ENCODE measurements at places on chromosomes 16 and 17.

DNA sequence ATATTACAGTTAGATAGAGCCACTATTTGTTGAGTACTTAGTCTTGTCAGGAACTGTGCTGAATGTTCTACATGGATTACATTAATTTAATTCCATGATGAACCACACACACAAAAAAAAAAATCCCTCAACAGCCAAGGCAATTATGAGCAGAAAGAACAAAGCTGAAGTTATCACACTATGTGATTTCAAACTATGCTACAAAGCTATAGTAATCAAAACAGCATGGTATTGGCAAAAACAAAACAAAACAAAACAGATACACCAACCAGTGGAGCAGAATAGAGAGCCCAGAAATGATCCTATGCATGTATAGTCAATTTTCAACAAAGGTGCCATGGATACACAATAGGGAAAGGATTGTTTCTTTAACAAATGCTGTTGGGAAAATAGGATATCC lies 8.1 kb upstream of the ERCC4 start:
- DNase-seq = no peak

- DNase-seq = no peak
Observed at GRCh38 chr16:84054271-84054670, 11.7 kb upstream of the SLC38A8 start.

DNA sequence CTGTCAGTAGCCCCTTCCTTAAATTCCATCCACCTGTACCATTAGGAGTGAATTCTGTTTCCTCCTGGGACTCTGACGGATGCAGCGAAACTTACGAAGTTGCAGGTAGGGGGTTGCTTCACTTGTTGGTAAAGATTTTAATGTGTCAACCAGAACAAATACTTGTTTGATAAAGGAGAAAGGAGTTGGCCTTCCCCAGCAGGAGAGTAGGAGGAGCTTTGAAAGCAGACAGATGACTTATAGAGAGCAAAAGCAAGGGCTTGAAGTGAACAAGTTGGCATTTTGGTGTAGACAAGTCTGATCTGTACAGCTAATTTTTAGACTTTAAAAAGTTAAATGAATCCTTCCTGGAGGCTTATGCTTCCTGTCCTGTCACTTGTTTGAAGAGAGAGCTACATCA lies 38.1 kb upstream of the PMFBP1 start:
- DNase-seq = no peak

DNA sequence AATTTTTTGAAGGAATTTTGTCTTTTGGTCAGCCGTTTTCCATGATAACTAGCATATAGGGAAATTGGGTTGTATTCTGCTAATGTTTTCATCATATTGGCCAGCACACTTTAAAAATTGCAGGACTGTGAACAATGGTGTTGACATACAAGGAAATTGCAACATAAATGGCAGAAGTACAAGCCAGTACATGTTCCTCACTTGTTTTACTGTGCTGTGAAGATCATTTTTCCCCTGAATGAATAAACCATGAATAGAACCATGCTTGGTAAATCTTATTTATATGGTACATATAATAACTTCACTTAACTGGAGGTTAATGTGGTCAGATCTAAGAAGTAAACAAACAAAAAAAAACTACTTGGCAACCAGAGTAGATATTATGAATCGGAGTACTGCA lies 22.8 kb downstream of the OMG start:
- DNase-seq = no peak

GRCh38 chr17:47229535-47230443 lies 20.6 kb downstream of the MYL4 start:
- peak; percentile 48 for DNase-seq

GRCh38 chr16:8812162-8812843 lies 14.7 kb downstream of the PMM2 start:
- DNase-seq = no peak

DNA sequence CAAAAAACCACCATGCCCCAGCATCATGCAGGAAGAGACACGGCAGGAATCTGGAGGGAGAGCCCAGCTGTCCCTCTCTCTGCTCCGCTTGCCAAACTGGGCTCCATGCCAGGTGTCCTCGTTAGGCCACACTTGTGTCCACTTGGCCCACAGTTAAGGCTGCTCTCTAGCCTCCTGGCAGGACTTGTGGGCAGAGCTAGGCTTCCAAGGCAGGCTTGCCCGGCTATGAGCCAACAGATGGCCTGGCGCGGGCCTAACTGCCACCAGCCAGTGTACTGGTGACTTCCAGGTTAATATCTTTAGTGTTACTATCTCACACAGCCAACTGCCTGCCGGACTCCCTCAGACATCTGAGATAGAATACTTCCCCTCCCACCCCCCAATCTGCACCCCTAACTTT lies 10.6 kb downstream of the ATP6V0D1 start:
- no peak for DNase-seq

DNA sequence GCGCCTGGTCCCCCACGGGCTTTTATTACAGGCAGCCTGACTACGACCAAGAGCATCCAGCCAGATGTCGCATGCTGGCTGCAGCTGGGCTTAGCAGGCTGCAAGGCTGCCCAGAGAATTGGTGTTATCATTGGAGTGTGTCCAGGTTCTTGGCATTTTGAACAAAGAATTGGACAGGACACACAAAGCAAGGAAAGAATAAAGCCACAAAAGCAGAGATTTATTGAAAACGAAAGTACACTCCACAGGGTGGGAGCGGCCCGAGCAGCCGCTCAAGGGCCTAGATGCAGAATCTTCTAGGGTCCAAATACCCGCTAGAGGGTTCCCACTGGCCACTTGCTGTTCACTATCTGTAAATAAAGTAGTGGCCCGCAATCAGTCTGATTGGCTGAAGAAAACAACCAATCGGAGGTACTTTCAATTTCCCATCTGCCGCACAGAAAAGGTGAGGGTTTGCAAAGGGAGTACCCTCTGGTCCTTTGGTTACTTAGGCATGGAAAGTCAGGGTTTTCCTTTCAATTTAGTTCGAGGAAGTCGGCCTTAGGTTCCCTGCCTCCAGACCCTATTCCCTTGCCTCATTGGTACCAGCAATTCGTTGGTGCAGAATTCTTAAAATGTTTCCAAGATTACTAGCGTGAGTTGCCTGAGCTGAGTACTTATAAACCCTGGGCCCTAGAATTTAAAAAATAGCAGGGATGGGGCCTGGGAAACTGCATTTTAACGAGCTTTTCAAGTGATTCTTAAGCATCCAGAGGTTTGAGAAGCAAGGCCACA lies 38.5 kb upstream of the CNEP1R1 start:
- no peak for DNase-seq

GRCh38 chr17:48609759-48610281 lies 997 bp downstream of the HOXB7 start:
- no peak for DNase-seq

DNA sequence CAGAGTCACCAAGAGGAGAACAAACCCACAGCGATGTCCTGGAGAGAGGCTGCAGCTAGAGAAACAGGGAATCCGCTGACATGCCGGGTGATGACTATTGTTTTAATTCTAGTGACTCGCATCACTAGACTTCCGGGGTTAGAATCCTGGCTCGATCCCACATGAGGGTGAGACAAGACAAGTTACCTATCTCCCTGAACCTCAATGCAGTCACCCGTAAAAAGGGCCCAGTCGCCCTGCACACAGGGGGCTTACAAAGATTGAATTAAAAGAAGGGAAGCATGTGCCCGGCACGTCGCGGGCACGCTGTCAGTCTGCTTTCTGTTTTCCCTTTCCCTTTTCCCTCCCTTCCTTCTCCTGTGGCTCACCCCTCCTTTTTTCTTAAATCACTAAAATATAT lies 212.9 kb upstream of the FOXF1 start:
- no peak for DNase-seq

DNA sequence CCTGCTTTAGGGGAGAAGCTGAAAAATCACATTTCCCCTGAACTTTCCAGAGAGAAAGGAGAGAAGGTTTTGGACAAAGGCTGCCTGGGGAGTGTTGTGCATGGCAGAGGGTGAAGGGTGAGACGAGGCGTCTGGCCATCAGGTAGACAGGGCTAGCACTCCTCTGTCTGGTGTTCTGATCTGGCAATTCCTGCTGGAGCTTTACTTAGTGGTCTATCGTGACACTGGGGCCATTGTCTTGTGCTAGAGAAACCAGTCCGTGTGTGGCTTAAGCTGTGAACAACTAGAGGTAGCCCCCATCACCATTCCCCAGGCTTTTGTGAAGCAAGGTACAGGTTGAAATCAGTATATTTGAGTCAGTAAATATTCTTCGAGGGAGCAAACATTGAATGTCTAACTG lies 8.5 kb downstream of the RHBDL3 start:
- no peak for DNase-seq

DNA sequence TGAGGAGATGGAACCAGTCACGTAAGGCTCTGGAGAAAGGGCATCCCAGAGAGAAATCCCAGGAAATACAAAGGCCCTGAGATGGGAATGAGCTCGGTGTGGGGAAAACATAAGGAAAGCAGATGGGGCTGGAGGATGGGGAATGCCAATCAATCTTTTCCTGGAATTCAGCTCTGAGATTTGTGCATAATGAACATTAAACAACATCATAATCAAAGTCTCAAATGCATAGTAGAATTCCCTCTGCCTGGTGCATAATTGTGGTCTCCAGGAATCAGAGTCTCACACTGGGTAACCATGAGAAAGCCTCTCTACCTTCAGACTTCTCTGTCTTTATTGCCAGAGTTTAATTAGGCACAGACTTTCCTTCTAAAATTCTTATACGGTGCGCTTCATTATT lies 30.8 kb downstream of the OTOA start:
- DNase-seq = no peak

DNA sequence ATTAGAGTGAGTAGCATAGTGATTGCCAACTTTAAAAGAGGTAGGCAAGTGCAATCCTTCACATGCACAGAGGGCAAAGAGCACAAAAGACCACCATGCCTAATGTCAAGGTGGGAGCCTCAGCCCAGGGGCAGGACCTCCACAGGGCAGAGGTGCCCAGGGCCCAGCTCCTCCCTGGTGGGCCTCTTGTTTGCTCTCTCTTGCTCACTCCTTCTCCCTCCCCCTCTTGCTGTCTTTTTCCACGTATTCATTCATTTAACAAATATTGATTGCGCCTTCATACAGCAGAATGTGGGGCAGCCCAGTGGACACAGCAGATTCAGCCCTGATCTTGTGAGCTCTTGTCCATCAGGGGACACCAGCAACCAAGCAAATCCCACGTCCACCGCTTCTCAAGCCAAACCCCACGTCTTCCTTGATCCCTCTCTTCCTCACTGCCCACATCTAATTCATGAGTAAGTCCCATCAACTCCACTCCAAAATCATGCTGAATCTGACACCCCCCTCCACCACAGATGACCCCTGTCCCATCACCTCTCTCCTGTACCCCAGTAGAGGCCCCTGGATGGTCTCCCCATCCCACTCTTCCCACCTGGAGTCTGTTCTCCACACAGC lies 44.1 kb upstream of the RPL38 start:
- no peak for DNase-seq

GRCh38 chr17:70905796-70906195 lies 736.5 kb downstream of the KCNJ2 start:
- DNase-seq = no peak

DNA sequence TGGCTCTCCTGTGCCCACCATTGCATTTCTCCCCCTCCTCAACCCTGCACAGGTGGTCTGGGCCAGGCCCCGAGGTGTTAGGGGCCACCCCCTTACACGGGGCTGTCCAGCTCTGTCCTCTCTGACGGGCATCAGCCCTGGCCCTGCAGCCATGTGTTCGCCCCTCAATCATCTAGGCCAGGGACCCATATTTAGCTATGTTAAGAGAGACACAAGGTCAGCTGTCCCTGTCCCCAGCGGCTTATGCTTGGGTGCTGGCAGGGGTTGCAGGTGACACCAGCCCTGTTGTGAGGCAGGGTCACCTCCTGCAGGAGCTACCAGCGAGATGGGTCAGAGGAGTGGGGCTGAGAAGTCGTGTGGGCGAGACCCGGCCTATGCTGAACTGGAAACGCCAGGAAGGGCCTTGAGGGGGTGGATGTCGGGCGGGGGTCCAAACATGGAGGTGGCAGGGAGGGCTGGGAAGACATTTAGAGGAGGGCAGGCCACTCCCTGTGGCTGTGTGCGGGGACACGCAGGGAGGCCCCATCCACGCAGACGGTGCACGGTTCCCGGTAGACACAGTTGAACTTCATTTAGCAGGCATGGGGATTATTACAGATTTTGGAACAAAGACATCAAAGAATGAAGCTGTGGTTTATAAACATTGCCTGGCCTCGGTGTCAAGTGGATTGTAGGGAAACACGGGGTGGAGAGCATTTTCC lies 133.2 kb upstream of the CHMP6 start:
- DNase-seq = no peak

GRCh38 chr17:2181897-2182448 lies 121.6 kb downstream of the SMG6 start:
- DNase-seq = no peak

DNA sequence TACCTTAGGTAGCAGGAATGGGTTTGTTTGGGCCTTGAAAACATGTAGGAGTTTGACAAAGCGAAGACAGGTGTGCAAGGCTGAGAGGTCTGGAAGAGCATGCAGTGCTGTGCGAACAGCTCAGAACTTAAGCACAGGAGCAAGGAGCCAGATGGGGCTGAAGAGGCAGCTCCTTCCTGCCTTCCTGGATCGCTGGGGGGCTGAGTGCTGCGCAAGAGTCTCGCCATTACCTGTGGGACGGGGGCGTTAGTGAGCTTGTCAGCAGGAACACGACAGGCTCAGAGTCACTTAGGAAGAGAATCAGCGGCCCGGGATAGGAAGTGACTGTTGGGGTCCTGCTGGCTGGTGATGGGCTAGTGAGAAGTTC lies 464 bp upstream of the MRM1 start:
- no peak for DNase-seq

GRCh38 chr16:15653227-15653626 lies 3.2 kb downstream of the NDE1 start:
- DNase-seq = no peak

GRCh38 chr16:49700251-49701064 lies 155.5 kb downstream of the ZNF423 start:
- DNase-seq = no peak

DNA sequence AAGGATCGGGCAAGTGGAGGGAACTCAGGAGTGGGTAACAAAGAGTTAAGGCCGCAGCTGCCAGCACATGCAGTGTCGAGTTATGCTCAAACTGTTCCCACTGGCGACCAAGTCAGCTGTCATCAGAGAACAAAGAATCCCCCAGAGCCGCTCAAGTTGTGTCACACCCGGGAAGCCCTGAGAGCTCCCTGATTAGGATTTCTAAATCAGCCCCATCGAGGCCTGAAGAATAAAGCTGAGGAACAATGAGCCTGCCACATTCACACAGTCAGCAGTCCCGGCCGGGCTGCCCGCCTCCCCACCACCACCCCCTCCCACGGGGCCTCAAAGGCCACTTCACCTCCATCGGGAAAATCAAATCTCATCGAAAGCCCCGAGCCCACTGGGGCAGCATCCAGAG lies 84.5 kb downstream of the SOX9 start:
- no peak for DNase-seq
